ENCODE measurements at places on chromosomes 13 and 19.

- DNase-seq: peak; percentile 26
These were observed 10.7 kb downstream of the MARCHF2 start for GRCh38 chr19:8423817-8424223.

DNA sequence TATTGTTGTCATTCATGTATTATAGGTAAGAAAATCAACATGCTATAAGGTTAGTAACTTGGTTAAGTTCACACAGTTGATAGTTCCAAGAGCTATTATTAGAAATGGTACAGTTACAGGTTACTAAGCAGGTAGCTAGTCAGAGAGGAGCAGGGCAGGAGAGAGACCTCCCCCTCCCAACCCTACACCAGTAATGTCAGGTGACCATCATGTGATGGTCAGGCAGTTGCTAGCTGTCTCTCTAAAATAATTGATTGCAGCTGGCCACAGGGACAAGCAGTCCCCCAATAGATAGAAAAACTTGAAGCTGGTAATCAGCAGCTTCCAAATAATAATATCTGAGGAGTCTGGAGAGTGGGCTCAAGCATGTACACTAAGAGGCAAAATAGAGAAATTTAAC is 14.6 kb downstream of the SLITRK1 start:
- DNase-seq: no peak

DNA sequence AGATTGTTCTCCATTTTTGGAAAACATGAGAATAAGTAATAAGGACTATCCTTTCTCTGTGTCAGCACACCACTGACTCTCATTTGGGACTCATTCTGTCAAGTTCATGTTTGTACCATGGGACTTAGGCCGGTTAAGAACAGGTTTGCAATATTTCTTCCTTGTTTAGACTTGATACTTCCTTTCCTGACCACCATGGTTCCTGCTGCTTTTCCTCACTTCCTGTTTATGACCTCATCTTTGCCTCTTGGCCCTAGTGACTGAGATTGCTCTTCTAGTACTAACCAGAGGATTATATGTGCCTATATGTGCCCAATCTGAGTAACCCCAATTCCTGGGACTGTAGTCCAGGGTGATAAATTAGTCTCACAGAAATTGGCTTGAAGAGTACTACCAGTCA is 32.5 kb upstream of the NDFIP2 start:
- no peak for DNase-seq

DNA sequence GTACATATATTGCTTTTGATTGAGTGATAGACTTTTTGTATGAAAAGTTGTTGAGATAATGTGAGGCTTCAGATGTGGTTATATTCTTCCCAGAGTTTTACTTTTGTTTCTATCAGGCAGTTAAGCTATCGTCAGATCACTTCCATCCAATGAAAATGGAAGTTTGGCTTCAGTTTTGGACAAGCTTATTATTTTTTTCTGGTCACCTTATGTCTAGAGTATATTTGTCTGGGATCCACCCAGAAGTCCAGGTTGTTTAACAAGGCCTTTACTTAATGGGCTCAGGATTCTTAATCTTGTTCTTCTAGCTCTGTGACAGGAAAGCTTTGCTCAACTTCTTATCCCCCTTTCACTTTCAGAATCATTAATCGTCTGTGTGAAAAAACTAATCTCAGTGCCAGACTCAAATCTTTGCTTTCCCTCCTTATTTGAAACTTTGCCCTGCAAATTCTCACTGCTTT is 150.9 kb downstream of the PDS5B start:
- DNase-seq: no peak

- no peak for DNase-seq
These were observed 73.1 kb upstream of the MTIF3 start for GRCh38 chr13:27523346-27524073.
